ENCODE measurements at places on chromosomes 3 and 15. TPM values are rescaled to one million over a fixed set of nuclear protein-coding genes. Genes with fewer than 3 reads are reported as not detected.

Gene CRABP1
- not detected for total RNA-seq

Gene PSTPIP1
- total RNA-seq: 6.3 TPM

GRCh38 chr3:134052370-134052769 is 22.6 kb upstream of the SLCO2A1 start:
- DNase-seq: no peak

DNA sequence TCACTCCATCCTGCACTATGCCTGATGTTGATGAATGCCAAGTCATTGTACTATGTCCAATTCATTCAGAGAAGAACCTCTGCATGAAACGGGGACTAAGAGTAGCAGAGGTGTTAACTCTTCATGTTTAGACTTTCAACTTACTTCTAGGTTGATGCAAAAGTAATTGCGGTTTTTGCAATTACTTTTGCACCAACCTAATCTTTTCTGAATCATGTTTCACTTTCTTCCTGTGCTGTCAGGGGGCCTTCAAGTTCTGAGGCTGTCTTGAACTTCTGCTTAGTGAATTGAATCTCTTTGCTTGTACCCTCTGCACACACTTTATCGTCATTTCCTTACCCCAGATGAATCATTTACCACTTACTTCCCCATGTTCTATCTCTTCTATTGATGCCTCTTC is 636.2 kb downstream of the NAALADL2 start:
- DNase-seq: no peak

- no peak for DNase-seq
Observed at GRCh38 chr3:107962946-107963345, 127.9 kb downstream of the CD47 start.

DNA sequence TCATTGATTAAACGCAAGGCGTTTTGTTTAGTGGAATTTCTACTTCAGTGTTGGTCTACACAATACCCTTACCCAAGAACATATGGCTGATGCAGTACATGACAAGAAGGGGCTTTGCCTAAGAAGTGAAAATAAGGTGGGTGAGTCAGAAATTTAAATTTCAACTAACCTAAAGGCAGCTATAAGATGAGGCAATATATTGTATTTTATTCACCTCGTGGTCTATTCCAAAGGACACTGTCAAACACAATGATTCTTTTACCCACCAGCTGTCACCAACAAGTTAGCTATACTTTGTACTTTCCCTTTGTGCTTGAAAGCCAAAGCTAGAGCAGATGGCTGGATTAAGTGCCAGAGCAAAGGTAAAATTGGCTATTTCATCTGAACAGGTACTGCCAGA is 10.9 kb upstream of the SETMAR start:
- no peak for DNase-seq

- DNase-seq: no peak
Observed at GRCh38 chr15:78550815-78551214, 10.6 kb downstream of the PSMA4 start.

Data from omental fat pad (tissue), 4 donors.